Testis (tissue), 5 donors: ENCODE measurements at places on chromosomes 1 and 21.

- peak; percentile 41 for DNase-seq
These were observed 1.4 kb downstream of the JUN start for GRCh38 chr1:58782178-58783089.

DNA sequence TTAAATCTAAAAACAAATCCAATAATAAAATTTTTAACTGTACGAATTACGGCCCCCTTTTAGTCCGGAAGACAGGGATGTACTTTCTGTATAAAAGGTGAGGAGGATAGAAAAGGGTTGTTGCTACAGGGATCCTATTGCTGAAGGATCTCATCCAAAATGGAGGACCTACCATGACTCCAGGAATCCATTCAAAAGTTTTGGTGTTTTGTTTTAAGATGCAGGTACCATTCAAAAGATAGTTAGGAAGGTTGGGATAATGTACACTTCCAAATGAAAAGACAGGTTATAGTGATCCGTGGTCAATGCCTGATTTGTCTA, 1.3 kb upstream of the ENAH start:
- no peak for DNase-seq

DNA sequence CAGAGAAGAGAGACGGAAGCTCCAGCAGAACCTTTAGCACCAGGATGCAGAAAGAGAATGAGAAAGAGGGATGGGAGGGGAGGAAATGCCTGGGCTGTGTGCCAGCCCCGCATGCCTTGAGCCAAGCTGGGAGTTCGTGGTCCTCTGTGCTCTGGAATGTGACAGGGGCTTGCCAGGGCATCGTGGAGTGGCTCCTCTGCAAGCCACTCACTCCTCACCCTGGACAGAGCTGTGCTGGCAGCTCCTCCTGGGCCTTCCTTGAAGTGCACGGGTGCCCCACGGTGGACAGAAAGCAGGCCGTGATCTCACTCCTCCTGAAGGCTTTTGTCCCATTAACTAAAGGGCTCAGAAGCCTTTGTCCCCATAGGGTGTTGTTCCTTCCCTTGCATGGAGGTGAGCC, 34.8 kb upstream of the PRELP start:
- peak; percentile 82 for DNase-seq

GRCh38 chr1:182754543-182755314, 34.8 kb upstream of the NPL start:
- no peak for DNase-seq

- no peak for DNase-seq
These were observed 552.1 kb downstream of the LMO4 start for GRCh38 chr1:87880764-87881163.

DNA sequence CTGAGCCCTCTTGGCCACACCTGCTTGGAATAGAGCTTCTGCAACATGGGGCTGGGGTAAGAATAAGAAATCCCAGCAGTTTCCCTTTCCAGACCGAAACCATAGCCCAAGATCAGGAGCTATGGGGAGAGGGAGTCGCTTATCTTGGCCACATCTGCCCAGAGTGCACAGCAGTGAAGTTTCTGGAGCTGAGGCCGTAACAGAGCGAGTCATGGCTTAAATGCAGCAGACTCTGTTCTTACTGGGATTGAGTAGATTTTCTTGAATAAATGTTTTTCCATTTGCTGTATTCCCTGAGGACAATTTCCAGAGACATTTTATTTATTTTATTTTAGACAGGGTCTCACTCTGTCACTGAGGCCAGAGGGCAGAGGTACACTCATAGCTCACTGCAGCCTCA, 33.5 kb downstream of the CFAP57 start:
- no peak for DNase-seq

- no peak for DNase-seq
These were observed 13.0 kb upstream of the UQCRHL start for GRCh38 chr1:15820478-15820877.
